ENCODE measurements at places on chromosomes 13 and 19. TPM values are rescaled to one million over a fixed set of nuclear protein-coding genes. Genes with fewer than 3 reads are reported as not detected.

The FFAR2 gene
- total RNA-seq = not detected

The PSG11 gene
- total RNA-seq = not detected

The SIAH3 gene
- total RNA-seq = not detected

The WDR62 gene
- total RNA-seq = 0.28 TPM

The SBK2 gene
- not detected for total RNA-seq

The KASH5 gene
- total RNA-seq = not detected

The SYCN gene
- total RNA-seq = not detected

The ERICH6B gene
- total RNA-seq = not detected

The SLC5A5 gene
- 0.28 TPM for total RNA-seq

The MISP gene
- total RNA-seq = 95.0 TPM

The FBXO17 gene
- total RNA-seq = 16.2 TPM

The CGB5 gene
- total RNA-seq = not detected

The ZNF101 gene
- 14.4 TPM for total RNA-seq

The PDX1 gene
- not detected for total RNA-seq

The PRODH2 gene
- not detected for total RNA-seq

The PCP2 gene
- not detected for total RNA-seq

The EXOC3L2 gene
- not detected for total RNA-seq

The GPR4 gene
- not detected for total RNA-seq

The APOC4 gene
- total RNA-seq = not detected

The SYNGR4 gene
- total RNA-seq = not detected

The MADCAM1 gene
- total RNA-seq = 0.14 TPM

The PNMA8B gene
- under 0.01 TPM for total RNA-seq

The MYH14 gene
- 3.1 TPM for total RNA-seq

The DHDH gene
- 1.6 TPM for total RNA-seq

The LILRB2 gene
- total RNA-seq = not detected

The KLK3 gene
- total RNA-seq = not detected

The TRPC4 gene
- not detected for total RNA-seq

The CHST8 gene
- total RNA-seq = 0.14 TPM

The BCL3 gene
- total RNA-seq = 21.6 TPM

All from nasal cavity respiratory epithelium epithelial cell of viscerocranial mucosa (primary cell).